ENCODE measurements at places on chromosomes 5 and 9.
A peak's percentile ranks its signal among the peaks of the same experiment; 100 is the strongest.

GRCh38 chr5:151550146-151550545, 41.0 kb downstream of the FAT2 start:
- DNase-seq: no peak

- peak; percentile 45 for DNase-seq
Measured at GRCh38 chr9:130870491-130871381, 25.9 kb downstream of the QRFP start.

DNA sequence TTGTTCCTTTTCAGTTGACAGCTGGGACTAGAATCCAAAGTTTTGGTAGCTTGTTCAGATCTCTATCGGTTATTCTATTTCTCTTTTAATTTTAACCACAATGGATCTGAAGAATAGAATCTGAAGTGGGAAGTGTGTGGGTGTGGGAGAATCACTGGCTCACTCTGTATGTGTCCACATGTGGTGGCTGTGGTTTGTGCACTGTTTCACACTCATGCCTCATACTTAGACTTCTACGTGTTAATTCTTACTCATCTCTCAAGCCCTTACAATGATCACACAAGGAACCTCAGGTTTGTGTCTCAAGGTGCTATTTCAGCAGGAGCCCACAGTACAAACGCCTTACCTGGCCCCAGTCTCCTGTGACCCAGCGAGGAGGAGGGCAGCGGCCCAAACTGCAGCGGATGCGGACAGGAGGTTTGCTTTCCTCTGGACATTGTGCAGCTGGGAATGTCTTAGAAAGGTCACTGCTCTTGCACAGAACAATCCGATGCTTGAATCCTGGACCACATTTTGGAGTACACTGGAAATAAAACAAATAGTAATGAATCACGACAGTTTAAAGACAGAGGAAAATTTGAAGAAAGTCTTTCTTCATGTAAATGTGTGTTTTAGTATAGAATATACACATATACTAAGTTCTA, 309.1 kb downstream of the ADAMTS6 start:
- peak; percentile 16 for DNase-seq

GRCh38 chr9:30511666-30512065, 1872.8 kb upstream of the ACO1 start:
- no peak for DNase-seq

- no peak for DNase-seq
Measured at GRCh38 chr5:15463231-15463980, 36.6 kb upstream of the FBXL7 start.

GRCh38 chr5:14597080-14597479, 15.5 kb downstream of the OTULINL start:
- no peak for DNase-seq

DNA sequence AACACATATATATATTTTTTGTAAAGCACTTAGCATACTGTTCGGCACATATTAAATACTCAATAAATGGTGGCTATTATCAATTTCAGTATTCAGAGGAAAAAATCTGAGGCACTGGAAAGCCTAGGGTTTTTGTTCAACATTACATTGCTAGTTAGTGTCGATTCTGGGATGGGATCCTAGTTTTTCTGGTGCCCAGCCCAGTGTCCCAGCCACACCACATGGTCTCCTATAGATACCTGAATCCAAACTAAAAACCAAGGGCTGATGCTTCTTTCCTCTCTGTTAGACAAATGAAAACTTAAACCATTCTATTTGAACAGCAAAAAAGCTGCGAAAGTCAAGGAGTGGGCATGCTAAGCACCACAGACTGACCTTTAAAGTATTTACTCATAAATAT, 810.7 kb upstream of the DMAC1 start:
- no peak for DNase-seq

GRCh38 chr5:34484216-34484920, 171.8 kb upstream of the RAI14 start:
- DNase-seq: no peak

- no peak for DNase-seq
Measured at GRCh38 chr5:177537389-177538361, 16.7 kb downstream of the FAM193B start.

GRCh38 chr5:170756691-170757090, 26.8 kb upstream of the GABRP start:
- no peak for DNase-seq

DNA sequence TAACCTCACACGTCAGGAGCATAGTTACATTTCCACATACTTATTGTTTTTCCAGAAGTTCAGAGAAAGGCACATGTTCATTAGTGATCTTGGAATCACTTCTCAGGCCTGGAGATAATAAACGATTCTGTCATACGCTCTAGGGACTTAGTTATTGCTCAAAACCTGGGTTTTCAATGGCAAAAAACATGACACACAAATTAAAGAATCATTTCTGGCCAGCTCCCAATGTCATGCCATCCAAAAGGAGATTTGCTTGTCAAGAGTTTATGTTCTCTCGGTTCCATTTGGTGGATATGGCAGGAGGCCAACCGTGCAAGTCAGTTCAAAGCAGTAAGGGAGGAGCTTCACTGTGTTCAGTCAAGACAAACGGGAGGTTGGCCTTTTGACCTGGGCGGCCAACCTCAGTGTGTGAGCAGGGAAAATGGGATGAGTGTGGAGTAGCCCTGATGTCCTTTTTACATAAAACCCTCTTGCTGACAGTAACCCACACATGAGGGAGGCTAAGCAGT, 123.4 kb downstream of the NXNL2 start:
- DNase-seq: no peak

GRCh38 chr5:36815871-36816270, 60.7 kb upstream of the NIPBL start:
- DNase-seq: no peak

- DNase-seq: no peak
Measured at GRCh38 chr5:68450245-68450852, 234.8 kb downstream of the PIK3R1 start.

DNA sequence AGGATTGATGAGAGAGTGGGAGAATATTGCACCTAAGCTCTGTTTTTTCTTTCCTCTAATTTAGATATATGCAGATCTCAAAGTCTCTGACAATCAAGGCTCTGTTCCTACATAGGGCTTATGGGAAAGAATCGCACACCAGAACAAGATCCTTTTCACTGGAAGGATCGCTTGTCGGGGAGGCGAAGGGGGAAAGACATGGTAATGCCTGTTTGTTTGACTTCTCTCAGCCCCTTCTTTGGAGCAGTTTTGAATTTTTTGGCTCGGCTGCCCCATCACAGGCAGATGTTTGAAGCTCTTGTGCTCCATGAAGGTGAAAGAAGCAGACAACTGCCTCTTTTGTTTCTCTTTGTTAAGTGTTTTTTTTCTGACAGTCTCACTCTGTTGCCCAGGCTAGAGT, 599.9 kb upstream of the ZNF608 start:
- DNase-seq: no peak

DNA sequence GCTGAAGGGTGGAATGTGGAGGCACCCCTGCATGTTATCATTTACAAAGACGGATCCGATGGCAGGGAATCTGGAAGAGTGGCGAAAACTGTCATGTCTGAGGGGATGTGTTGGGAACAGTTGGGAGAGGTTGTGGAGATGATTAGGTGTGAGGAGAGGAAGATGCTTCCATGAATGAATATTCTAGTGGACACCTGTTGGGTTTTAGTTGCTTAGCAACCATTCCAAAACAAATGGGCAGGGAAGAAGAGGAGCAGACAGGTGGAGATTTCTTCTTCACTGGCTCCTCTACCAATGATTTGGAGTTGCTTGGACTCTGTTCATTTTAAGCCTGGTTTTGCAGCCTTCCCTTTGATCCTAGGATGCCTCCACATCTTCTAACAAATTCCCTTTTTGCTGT, 465.3 kb upstream of the CLINT1 start:
- no peak for DNase-seq

- DNase-seq: no peak
Measured at GRCh38 chr9:133701321-133701980, 36.7 kb downstream of the SARDH start.

- no peak for DNase-seq
Measured at GRCh38 chr5:52767217-52767743, 20.4 kb upstream of the ITGA1 start.

- DNase-seq: no peak
Measured at GRCh38 chr5:176413255-176413565, 3.1 kb downstream of the CLTB start.

GRCh38 chr5:59731809-59732208, 161.7 kb downstream of the PDE4D start:
- DNase-seq: no peak

GRCh38 chr5:147610798-147611197, 100.9 kb upstream of the DPYSL3 start:
- DNase-seq: no peak

DNA sequence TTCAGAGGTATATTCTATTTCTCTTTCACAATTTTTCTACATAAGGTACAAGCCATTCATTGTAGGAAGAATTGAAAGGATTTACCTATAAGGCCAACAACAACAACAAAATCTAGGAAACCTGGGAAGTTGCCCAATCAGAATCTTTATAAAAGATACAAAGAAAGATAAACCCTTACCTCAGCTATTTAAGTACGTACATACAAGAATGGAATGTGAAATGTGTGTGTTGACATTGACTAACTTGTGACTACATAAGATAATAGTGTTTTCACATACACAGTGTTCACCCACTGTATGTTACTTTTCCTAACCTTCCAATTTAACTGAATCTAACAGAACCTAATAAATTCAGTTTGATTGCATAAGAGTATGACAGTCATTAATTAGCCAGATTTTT, 154.1 kb downstream of the ADAMTS6 start:
- DNase-seq: no peak

DNA sequence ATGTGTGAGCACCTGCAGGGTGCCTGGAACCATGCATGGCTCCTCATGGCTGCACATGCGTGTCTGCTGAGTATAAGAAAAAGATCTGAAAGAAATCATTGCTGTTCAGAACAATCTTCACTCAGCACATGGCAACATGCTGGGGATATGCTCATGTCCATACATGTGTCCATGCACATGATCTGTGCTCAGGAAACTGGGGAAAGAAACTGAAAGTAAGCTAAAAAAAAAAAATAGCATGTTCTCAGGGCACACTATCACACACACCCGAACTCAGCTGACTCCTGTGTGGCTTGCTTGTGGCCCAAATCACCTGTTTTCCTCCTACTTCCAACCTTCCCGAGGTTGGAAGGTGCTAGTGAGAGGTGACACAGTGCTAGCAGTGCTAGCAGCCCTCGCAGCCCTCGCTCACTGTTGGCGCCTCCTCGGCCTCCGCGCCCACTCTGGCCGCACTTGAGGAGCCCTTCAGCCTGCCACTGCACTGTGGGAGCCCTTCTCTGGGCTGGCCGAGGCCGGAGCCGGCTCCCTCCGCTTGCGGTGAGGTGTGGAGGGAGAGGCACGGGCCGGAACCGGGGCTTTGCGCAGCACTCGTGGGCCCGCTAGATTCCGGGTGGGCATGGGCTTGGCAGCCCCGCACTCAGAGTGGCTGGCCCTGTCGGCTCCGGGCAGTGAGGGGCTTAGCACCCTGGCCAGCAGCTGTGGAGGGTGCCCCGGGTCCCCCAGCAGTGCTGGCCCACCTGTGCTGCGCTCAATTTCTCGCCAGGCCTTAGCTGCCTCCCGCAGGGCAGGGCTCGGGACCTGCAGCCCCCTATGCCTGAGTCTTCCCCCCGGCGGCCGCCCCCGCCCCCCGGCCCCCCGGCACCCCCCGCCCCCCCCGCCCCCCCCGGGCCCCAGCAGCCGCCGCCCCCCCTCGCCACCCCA, 76.0 kb downstream of the GADD45G start:
- DNase-seq: no peak

DNA sequence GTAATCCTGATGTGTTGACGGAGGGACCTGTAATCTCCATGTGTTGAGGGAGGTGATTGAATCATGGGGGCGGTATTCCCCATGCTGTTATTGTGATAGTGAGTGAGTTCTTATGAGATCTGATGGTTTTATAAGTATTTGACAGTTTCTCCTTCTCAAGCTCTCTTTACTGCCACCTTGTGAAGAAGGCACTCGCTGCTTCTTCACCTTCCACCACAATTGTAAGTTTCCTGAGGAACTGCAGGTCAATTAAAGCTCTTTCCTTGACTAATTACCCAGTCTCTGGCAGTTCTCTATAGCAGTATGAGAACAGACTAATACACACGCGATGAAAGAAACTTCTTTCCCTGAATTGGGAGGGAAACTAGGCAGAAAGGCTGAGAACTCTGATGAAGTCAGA, 141.1 kb upstream of the RAD23B start:
- DNase-seq: no peak

DNA sequence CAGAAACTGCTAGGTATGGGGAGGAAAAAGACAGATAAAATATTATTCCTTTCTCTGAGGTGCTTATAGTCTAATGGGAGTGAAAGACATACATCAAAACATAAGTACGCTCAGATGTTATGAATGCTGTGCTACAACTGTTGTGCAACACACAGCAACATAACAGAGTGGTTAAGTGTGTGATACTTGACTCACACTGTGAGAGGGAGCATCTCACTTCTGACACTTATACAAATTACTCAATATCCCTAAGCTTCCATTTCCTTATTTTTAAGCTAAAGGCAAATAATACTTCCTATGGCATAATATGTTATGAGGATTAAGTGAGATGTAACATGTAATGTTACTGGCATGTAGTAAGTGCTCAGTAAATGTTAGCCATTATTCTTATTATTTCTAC, 110.6 kb upstream of the FER start:
- DNase-seq: no peak

- no peak for DNase-seq
Measured at GRCh38 chr9:109323771-109324170, 2.9 kb upstream of the EPB41L4B start.

- DNase-seq: no peak
Measured at GRCh38 chr5:154977409-154977808, 36.1 kb upstream of the KIF4B start.

- DNase-seq: no peak
Measured at GRCh38 chr5:73451224-73452130, 2.9 kb upstream of the FOXD1 start.

GRCh38 chr5:134738963-134739661, 764 bp downstream of the CAMLG start:
- no peak for DNase-seq

- DNase-seq: no peak
Measured at GRCh38 chr5:107670087-107670931, 428 bp downstream of the EFNA5 start.

GRCh38 chr9:89945133-89945532, 340.3 kb downstream of the GADD45G start:
- no peak for DNase-seq

DNA sequence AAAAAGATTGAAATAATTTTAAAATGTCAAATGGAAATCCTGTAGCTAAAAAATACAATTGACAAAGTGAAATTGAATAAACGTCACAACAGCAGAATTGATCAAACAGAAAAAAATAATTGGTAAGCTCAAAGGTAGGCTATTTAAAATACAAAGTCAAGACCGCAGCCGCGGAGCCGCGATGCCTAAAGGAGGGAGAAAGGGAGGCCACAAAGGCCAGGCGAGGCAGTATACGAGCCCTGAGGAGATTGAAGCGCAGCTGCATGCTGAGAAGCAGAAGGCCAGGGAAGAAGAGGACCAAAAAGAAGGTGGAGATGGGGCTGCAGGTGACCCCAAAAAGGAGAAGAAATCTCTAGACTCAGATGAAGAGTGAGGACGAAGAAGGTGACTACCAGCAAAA, 1068.5 kb upstream of the COX7C start:
- DNase-seq: no peak

DNA sequence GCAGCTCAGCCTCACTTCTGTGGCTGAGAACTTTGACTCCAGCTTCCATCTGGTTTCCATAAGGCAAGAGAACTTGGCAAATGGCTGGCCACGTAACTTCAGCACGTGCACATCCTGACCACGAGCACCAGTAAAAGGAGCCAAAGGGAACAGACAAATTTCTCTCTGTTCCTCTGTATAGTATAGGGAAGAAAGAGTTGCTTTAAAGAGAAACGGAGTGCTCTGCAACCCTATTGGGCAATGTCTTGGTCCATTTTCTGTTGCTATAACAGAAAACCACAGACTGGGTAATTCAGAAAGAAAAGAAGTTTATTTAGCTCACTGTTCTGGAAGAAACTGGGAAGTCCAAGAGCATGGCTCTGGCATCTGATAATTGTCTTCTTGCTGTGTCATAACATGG, 558.7 kb downstream of the ACTL7B start:
- DNase-seq: no peak
